ENCODE measurements at places on chromosomes 11 and 22.

- no peak for DNase-seq
Measured at GRCh38 chr11:8767466-8768142, 85.0 kb downstream of the RPL27A start.

GRCh38 chr11:8759634-8760033, 77.0 kb downstream of the RPL27A start:
- no peak for DNase-seq

DNA sequence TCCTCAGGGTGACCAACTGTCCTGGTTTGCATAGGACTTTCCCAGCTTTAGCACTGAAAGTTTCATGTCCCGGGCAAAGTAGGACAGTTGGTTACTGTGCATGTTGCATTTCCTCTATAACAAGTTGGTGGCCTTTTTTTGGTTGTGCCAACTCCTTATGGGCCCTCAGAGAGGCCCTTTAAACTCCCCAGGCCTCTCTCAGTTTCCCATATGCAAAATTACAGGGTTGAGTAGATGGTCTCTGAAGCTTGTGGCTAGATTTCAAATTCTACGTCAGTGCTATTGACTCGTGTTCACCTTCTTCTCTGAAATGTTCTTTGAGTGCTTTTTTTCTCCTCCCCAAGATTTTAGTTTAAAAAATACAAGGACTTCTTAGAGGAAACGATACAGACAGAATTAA, 92.5 kb downstream of the MYO18B start:
- DNase-seq = no peak

DNA sequence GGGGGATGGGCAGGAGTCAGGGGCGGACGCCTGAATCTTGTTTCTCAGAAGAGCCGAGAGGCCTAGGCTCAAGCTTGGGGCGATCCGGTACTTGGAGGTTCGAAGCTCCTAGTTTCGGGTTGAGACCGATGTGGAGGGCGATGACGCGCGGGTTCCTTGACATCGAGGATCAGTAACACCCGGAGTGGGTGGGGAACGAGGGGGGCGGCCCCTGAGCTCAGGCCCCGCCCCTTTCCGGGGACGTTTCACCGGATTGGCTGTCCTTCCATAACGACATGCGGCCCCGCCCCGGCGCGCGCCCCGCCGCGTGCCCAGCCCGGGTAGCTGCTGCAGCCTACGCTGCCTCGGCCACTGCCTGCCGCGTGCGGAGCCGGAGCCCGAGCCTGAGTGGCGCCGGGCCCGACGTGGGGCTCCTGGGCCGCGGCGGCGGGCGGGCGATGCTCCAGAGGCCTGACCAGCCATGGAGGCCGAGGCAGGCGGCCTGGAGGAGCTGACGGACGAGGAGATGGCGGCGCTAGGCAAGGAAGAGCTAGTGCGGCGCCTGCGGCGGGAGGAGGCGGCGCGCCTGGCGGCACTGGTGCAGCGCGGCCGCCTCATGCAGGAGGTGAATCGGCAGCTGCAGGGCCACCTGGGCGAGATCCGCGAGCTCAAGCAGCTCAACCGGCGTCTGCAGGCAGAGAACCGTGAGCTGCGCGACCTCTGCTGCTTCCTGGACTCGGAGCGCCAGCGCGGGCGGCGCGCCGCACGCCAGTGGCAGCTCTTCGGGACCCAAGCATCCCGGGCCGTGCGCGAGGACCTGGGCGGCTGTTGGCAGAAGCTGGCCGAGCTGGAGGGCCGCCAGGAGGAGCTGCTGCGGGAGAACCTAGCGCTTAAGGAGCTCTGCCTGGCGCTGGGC, at the start of gene CCDC85B:
CCDC85B (plus strand) TSS at position 350 of the 895 bp plus-strand sequence; CDS start at position 461, 111 bp downstream.
- peak; percentile 96 for DNase-seq

DNA sequence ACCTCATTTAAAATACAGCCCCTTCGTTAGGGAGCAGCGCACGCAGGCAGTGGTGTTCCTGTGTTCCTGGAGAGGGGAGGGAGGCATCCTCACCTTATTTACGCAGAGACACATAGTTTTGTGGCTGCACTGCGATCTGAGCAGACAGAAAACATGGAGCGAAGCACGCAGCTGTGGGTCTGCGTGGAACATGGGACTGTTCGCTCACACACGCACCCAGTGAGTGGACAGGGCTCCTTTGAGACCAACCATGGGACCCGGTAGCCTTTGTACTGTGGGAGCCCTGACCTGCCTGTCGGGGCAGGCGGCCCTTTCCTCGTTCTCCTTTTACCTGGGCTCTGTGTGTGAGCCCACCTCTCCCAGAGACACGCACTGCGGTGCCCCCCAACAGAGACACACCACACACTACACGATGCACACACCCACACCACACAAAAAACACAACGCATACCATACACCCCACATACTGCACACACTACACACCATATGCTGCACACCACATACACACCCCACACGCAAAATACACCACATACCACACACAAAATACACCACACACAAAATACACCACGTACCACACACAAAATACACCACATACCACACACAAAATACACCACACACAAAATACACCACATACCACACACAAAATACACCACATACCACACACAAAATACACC, 1245.7 kb downstream of the BRD1 start:
- peak; percentile 59 for DNase-seq

GRCh38 chr11:87374038-87374807, 336.5 kb downstream of the TMEM135 start:
- no peak for DNase-seq

- no peak for DNase-seq
Measured at GRCh38 chr22:22465782-22466181, 42.8 kb downstream of the ZNF280B start.

GRCh38 chr22:38412435-38413084, 42.4 kb downstream of the KCNJ4 start:
- peak; percentile 35 for DNase-seq

- DNase-seq = no peak
Measured at GRCh38 chr22:19473578-19473977, 5.4 kb downstream of the UFD1 start.

DNA sequence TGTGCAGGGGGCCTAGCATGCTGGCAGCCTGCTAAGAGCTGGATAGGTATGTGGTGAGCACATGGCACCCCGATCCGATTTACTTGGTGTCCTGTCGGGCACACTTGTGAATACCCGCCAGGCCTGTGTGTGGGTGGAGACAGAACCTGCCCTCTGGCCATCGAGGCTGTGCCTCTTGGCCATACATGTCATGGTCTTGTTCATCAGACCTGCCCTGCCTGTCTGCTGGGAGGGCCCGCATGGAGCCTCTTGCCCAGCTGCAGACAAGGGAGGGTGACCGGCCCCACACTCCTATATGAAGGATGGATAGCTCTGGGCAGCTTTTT, 310.2 kb downstream of the TBC1D22A start:
- no peak for DNase-seq

GRCh38 chr11:133816146-133816870, 29.0 kb downstream of the SPATA19 start:
- no peak for DNase-seq

DNA sequence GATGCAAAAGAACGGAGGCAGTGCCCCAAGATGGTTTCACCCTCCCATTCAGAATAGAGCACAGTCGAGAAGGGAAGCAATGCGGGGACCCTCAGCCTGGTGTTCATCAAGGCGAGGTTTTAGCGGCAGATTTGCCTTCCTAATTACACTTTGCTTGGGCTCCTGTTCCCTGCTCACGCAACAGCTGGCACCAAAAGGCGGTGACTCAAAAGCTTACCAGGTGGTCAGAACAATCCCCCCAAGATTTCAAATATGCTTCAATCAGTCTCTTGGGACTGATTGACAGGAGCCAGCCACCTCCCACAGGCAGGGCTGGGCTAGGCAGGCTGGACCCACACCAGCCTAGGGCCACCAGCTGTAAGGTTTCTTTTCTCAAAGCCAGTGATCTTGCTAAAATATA, 14.2 kb downstream of the IGSF9B start:
- DNase-seq = peak; percentile 24

- no peak for DNase-seq
Measured at GRCh38 chr22:40376149-40376548, 5.8 kb downstream of the SGSM3 start.

- no peak for DNase-seq
Measured at GRCh38 chr11:126140926-126141280, 70.5 kb downstream of the RPUSD4 start.

GRCh38 chr11:103587901-103588788, 448.3 kb upstream of the DDI1 start:
- DNase-seq = peak; percentile 8

DNA sequence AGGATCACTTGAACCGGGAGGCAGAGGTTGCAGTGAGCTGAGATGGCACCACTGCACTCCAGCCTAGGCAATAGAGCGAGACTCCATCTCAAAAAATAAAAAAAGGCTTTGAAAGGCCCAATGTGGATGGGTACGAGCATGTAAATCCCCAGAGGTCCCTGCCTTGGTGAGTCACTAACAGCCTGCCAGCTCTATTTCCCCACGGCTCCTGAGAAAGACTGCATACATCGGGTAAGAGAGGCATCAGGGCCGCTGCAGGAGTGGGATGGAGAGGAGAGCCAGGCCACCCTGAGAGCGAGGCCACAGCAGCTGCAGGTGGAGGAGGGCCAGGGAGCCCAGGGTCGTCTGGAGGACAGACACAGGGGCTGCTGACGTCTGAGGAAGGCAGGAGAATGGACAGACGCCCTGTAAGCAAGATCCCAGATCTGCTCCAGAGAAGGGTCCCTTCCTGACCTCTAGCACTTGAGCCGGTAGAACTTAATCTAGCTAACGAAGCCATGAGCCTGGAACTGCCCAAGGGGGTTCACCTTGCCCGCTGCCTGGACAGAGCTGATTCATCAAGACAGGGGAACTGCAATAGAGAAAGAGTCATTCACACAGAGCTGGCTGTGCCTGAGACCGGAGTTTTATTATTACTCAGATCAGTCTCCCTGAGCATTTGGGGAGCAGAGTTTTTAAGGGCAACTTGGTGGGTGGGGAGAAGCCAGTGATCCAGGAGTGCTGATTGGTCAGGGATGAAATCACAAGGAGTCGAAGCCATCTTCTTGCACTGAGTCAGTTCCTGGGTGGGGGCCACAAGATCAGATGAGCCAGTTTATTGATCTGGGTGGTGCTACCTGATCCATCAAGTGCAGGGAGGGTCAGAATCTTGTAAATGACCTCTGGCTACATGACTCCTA, 5.1 kb upstream of the KRTAP5-9 start:
- no peak for DNase-seq
